ENCODE measurements at places on chromosomes 2 and 18. TPM values are rescaled to one million over a fixed set of nuclear protein-coding genes. Genes with fewer than 3 reads are reported as not detected.

The B3GNT7 gene
- 5.5 TPM for total RNA-seq

GRCh38 chr2:75609334-75609689 is 37.3 kb upstream of the MRPL19 start:
- no peak for ATAC-seq

DNA sequence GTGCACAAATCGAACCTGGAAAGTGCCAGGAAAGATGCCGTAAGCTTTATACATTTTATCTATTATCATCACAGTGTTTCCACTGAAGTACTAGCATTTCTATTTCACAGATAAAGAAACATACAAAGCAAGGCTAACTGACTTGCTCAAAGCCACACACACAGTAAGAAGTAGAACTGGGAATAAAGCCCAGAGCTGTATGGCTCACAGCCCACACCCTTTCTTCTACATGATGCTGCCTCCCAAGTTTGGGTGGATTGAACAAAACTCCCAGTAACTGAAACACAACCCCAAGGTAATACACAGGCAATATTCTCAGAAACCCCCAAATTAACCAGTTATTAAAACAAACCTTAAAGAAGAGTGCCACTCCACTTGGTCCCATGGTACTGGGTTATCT is 11.2 kb downstream of the SAP130 start:
- no peak for ATAC-seq

The PARD3B gene
- 4.3 TPM for total RNA-seq

All from esophagus mucosa (tissue), 1 donor.